T-cell (primary cell): ENCODE measurements at places on chromosomes 2 and 18.
A peak's percentile ranks its signal among the peaks of the same experiment; 100 is the strongest.

GRCh38 chr2:45869165-45869501 is 217.7 kb downstream of the PRKCE start:
- DNase-seq = no peak

- DNase-seq = peak; percentile 65
Measured at GRCh38 chr2:181466661-181467576, 9.7 kb downstream of the ITGA4 start.

DNA sequence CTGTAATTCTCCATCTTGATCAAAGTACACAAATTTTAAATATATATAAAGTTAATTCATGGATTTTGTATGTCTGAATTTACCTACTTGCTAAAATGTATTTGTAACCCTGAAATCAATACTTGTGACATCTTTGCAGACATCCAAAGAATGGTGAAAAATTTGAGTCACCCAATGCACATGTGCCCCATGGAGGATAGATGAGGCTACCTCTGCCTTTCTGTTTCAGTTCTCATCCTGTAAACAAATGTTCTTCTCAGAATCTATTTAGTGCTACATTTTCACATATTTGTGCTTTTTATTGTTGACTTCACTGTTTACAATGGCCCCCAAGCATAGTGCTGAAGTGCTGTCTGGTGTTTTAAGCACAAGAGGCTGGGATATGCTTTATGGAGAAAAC is 171.5 kb downstream of the LRATD1 start:
- DNase-seq = no peak

DNA sequence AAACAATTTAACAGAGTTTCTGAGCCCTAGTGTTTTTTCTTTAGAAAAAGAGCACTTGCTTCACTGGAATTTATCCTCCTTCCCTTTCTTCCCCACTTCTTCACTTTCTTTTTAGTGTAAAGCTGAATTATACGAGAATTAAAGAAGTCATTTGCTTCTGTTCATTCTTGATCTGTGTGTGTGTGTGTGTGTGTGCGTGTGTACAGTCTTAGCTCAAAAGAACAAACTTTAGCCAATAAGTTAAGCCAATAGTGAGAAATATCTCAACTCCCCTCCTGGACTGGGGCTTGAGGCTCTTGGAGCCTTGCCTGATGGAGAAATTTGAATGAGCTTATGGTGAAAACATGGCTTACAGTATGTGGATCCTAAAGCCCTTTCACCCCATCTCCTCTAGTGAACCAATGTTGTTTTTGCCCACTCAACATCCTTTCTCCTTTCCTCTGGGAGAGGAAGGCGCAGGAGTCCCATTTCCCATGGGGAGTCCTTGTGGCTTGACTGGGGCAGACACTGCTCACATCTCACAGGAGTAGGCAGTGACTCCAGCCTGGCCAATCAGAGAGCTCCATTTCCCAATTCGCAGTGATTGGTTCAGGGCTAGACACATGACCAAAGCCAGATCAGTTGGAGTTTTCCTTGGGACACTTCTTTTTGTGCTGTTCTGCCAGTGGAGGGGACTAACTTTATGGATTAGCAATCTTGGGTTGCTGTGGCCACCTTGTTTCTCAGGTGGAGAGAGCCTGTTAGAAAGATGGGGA is 16.3 kb upstream of the MYO3B start:
- no peak for DNase-seq

DNA sequence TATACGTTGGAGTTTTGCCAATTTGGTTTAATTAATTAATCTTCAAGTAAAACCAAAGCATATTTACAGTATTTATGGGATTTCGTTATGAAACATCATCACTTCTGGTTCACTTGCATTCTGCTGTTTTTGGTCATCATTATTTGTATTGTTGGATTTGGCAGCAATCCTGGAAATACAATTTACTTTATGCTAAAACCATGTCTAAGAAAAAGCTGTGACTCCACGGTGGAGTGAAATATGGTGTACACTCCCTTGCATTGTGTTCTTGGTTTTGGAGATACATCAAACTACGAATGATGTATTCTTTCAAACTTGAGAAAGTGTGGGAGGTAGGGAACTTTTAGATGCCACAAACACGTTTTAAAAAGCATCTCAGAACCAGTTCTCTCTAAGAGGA is 106.4 kb downstream of the CTAGE1 start:
- no peak for DNase-seq

GRCh38 chr2:146173934-146174333 is 1654.0 kb upstream of the ZEB2 start:
- no peak for DNase-seq

DNA sequence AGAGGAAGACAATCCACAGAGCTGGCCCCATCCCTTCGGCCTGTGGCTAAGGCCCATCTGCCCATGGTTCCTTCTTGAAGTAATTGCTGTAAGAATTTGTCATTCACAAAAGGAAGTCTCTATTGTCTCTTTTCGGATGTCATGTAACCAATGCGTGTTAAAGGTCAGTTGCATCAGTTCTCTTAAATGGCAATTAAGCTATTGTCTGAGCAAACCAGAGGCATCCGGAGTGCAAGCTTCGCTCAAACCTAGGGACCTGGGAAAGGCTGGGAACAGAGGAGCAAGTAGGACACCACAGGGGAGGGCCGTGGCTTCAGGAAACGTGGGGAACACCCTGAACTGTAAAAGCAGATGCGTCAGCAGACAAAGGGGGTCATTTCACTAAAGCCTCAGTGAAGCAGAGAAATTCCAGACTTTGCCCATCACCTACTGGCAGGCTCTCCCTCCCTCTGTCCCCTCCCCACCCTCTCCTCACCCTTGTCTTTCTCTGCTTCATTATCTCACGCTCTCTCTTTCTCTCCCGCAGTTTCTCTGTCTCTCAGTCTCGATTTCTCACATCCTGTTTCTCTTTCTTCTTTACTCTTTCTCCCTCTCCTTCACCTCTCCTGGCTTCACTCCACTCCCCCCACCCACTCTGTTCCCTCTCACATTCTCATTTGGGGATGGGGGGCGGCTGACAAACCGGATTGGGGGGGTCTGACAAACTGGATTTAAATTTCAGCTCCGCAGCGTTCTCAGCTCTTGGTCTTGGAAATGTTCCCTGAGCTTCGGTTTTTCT is 204.6 kb upstream of the TNP1 start:
- no peak for DNase-seq

DNA sequence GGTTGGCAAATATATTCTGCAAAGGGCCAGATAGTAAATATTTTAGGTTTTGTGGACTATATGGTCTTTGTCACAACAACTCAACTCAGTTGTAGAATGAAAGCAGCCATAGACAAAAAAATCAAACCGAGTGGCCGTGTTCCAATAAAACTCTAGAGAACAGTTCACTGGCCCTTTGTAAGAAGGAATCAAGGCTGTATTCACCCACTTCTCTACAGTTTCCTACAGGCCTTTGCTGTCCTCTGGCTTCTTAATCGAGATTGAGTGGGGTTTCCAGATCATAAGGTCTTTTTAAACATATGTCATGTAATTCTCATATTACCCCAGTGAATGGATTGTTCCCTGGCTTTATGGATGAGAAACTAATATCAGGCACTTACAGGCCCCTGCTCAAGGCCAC is 448.9 kb upstream of the ETAA1 start:
- DNase-seq = no peak

- DNase-seq = no peak
Measured at GRCh38 chr18:68962623-68963022, 164.7 kb downstream of the CCDC102B start.

- no peak for DNase-seq
Measured at GRCh38 chr2:144201868-144202468, 318.0 kb downstream of the ZEB2 start.

DNA sequence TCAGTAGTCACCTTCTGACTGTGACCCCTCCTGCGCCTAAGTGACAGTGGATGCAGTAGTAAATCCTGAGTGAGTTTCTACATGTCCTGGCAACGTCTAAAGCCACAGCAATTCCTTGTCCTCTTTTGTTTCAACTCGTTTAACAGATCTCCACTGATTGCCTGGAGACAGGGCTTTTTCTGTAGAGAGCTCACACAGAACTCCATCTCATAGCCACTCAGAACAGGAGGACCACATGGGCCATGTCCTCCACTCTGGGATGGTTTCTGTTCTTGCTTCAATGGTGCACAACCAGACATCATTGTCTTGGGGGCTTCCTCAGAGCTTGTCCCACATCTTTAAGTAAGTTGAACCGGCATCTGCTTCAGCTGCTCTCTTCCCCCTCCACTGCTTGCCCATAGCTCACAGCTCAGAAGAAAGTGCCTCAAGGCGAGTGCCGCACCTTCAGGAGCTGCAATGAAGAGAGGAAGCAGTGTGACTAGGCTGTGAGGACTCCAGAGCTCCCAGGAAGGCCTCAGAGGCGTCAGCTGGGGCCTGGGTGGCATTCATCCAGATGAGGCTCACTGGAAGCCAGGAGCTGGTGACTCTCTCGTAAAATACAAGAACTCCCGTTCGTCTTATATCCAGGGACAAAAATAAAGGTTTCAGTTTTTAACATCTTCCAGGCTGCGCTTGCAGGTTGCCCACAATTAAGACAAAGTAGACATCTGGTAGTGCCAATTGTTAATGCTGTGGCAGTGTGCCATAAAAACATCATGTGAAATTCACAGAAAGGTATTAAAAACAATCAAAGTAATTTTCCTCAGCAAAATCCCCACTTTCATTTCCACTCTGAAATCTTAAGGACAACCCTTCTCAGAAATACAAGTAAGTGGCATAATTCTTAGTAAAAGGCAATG is 37.3 kb downstream of the ST3GAL5 start:
- no peak for DNase-seq

DNA sequence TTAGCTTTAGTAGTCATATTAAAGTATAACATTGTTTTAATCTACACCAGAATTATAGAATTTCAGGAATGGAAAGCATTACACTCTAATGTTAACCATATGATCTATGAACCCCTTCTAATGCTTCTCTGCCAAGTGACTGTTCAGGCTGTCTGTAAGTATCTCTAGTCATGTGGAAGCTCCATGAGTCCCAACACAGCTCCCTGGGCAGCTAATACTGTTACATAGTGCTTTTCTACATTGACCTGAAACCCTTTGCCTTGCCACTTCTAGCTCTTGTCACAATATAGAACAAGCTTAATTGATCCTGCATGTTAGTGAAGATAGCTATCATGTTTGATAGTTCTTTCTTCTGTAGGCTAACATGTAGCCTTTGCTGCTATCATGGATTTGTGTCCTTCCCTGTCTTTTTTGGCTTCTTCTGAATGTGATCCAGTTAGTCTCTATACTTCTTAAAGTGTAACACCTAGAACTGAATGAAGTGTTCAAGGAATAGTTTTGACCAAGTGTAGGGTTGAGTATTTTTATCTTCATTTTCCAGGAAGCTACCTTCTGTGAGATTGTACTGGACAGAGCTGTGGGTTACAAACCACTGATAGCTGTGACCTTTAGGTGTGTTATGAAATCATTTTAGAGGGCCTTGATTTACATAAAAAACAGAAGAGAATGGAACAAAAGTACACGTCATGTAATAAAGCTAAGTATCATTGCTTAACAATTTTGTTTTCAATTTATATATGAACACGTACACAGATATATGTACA is 23.7 kb downstream of the BABAM2 start:
- no peak for DNase-seq

- DNase-seq = no peak
Measured at GRCh38 chr2:102652126-102652525, 32.8 kb downstream of the SLC9A2 start.

- no peak for DNase-seq
Measured at GRCh38 chr18:66916834-66917233, 312.9 kb upstream of the CDH19 start.

- no peak for DNase-seq
Measured at GRCh38 chr2:36707050-36707449, 10.5 kb downstream of the VIT start.

- no peak for DNase-seq
Measured at GRCh38 chr18:9817286-9817685, 68.5 kb upstream of the TXNDC2 start.

DNA sequence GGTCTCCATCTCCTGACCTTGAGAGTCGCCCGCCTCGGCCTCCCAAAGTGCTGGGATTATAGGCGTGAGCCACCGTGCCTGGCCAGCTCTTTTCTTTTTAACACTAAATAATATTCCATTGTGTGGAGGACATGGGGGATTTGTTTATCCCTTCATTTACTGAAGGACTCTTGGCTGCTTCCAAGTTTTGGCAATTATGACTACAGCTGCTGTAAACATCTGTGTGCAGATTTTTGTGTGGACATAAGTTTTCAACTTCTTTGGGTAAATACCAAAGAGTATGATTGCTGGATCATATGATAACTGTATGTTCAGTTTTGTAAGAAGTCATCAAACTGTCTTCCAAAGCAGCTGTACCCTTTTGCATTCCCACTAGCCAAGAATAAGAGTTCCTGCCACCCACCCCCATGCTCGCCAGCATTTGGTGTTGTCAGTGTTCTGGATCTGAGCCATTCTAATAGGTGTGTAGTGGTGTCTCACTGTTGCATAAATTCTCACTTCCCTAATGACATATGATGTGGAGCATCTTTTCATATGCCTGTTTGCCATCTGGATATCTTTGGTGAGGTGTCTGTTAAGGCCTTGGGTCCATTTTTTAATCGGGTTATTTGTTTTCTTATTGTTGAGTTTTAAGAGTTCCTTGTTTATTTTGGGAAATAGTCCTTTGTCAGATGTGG is 52.2 kb downstream of the TNFRSF11A start:
- DNase-seq = no peak

- DNase-seq = no peak
Measured at GRCh38 chr2:38156436-38156835, 80.5 kb upstream of the CYP1B1 start.

DNA sequence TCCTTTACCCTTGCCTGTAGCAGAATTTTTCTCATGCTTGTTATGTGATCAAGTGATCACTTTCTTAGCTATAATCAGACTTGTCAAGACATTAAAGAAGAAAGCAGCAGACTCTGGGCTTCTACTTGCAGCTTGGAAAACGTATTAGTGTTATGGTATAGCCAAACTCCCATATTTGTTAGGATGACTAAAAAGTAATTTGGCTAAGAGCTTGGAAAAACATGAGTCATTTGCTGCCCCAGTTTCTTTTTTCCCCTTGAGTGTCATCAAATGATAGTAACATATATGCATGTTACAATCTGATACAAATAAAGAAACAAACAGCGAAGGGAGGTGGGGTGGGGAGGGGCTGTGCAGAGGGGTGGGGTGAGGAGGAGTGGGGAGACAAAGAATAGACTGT is 155.5 kb downstream of the IKZF2 start:
- DNase-seq = no peak

- no peak for DNase-seq
Measured at GRCh38 chr2:169143998-169144397, 74.6 kb downstream of the DHRS9 start.

- no peak for DNase-seq
Measured at GRCh38 chr18:56995579-56996188, 151.2 kb upstream of the BOD1L2 start.

DNA sequence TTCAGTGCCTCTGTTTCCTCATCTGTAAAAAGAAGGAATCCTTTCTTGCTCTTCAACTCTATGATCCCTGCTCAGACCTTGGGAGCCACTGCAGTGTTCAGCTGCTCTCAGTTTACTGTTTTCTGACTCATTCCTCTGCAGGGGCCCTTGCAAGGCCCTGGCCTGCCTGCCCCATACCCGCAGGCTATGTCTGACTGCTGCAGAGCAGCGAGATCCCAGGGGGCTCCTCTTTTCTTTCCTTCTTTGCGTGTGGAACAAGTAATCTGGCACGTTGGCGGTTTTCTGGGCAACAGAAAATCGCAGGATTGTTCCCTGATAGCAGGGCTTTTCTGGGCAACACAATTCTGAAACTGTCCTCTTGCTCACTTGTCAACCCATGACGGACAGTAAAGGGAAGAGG is 376.0 kb downstream of the DCC start:
- no peak for DNase-seq
